ENCODE measurements at places on chromosomes 2 and 18. TPM values are rescaled to one million over a fixed set of nuclear protein-coding genes. Genes with fewer than 3 reads are reported as not detected.
A peak's percentile ranks its signal among the peaks of the same experiment; 100 is the strongest.

- no peak for DNase-seq
These were observed 427.9 kb downstream of the TXNL1 start for GRCh38 chr18:56210520-56210919.

DNA sequence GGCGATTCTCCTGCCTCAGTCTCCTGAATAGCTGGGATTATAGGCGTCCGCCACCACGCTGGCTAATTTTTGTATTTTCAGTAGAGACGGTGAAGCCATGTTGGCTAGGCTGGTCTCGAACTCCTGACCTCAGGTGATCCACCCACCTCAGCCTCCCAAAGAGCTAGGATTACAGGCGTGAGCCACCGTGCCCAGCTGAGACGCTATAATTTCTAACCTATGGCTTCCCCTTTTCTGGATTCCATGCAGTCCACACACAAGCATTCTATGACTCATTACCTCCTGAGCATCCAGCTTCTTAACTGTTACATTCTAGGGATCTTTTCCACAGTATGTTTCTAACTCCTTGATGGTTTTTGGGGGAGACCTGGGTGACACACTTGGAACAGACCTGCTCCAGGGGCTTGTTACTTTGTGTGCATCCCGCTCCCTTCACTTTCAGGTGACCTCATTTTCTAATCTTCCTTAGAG, 11.8 kb upstream of the KCMF1 start:
- no peak for DNase-seq

The CAPN10 gene
- 26.8 TPM for total RNA-seq

DNA sequence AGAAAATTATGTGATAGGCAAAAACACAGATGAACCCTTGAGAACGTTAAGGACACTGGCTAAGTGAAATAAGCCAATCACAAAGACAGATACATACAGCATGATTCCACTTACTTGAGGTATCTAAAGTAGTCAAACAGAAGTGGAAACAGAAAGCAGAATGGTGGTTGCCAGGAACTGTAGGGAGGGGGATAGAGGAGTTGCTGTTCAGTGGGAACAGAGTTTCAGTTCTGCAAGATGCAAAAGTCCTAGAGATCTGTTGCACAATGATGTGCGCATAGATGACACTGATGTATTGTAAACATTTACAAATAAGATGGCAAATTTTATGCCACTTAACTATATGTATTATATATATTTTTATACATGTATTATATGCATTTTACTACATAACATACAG, 59.7 kb downstream of the POLE4 start:
- no peak for DNase-seq

The AKAIN1 gene
- total RNA-seq: not detected

The LINC00305 gene
- total RNA-seq: not detected

The STK11IP gene
- total RNA-seq: 26.4 TPM

DNA sequence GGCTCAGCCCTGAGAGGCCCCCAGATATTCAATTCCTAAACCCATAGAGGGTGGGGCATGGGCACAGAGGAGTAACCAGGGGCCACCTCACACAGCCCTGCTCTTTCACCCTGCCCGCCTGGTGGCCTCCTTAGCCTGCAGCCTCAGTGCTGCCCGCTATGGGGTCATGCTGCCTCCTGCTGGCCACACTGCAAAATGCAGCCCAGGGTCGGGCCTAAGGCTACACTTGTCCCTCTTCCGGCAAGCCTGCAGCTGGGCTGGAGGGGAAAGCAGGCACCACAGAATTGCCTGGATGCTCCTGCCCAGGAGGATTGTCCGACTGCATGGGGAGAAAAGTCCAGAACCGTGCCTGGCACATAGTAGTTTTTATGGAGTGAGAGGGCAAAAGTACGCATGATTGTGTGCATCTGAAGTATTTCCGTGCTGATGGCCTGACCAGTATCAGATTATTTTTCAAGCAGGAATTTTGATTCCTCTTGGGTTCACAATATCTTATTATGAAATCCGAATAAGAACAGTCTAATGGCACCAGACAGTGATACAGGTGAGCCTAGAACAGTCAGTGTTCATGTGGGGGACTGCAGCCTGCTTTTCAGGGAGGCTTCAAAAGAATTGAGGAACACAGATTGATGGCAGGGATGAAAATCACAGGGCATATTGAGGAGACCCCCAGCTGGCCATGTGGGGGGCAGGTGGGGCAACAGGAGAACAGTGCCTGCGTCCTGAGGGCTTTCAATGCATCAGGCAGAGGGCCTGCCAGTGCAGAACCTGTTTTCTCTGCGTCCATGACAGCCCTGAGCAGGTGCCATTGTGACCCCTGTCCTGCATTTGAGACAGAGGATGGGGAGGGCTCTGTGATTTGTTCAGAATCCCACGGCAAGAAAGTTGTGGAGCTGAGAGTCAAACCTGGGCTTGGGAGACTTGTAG, 51.2 kb upstream of the ALPP start:
- peak; percentile 90 for DNase-seq

The FNDC4 gene
- not detected for total RNA-seq

- no peak for DNase-seq
These were observed 2.1 kb upstream of the ABCB6 start for GRCh38 chr2:219220652-219221402.

The GKN1 gene
- total RNA-seq: not detected

The ITGB6 gene
- not detected for total RNA-seq

GRCh38 chr18:55509631-55510324, 78.2 kb downstream of the TCF4 start:
- no peak for DNase-seq

- DNase-seq: no peak
These were observed 283.6 kb downstream of the RBM43 start for GRCh38 chr2:150978053-150978452.

The UGT1A3 gene
- total RNA-seq: not detected

- peak; percentile 85 for DNase-seq
These were observed 6.5 kb upstream of the WNT6 start for GRCh38 chr2:218852911-218853667.

- peak; percentile 8 for DNase-seq
These were observed 1.4 kb downstream of the NDUFA10 start for GRCh38 chr2:240023792-240024191.

The B4GALT6 gene
- 1.7 TPM for total RNA-seq

GRCh38 chr2:241217320-241218031, 29.0 kb downstream of the ANO7 start:
- peak; percentile 51 for DNase-seq

The GALM gene
- total RNA-seq: 40.6 TPM

DNA sequence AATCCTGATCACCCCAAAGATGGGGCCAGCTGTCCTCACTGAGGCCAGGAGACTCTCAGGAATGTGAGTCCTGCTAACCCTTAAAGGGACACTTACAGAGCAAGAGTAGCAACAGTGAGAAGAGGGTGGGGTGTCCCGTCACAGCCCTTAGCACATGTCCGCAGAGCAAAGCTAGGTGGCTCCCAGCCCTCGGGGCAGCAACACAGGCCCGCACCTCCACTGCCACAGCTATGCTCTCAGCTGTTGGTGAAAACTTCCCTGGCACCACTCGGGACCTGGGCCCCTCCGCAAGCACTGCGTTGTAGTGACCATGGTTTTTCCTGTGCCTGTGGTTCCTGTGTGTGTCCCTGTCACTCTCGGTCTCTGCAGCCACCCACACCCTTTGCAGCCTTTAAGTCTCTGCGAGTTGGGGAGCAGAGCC, 76.4 kb upstream of the UXS1 start:
- DNase-seq: no peak
